CD4-positive, alpha-beta T cell treated with Interleukin-15 for 4 hours (primary cell): ENCODE measurements at places on chromosomes 4 and X.

DNA sequence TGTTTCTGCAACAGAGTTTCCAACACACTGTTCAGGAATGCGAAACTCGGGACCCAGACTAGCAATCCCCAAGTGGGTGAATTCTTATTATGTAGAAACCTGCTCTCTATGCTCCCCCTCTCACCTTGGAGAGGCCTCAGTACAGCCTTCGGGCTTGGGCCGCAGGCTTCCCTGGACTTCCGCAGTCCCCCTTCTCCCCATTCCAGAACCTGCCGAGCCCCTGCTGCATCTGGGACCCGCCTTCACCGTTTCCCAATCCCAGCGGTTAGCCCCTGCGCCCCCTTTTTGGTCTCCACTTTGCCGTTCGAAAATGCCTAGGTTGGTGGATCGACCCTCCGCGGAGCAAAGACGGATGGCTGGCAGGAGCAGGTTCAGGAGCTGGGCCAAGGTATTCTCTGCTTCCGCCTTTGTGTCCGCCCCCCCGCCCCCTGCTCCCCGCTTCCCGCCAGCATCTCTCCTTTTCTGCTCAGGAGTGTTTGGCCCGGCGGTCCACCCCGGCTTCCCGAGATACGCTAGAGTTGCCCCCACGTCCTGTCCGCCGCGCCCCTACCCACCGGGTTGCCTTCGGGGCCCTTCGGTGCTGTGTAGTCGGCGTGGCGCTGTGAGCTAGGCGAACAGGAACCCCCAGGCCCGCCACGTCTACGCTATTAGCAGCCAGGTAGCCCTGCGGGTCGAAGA lies 11.5 kb downstream of the HAND2 start:
- DNase-seq: no peak

DNA sequence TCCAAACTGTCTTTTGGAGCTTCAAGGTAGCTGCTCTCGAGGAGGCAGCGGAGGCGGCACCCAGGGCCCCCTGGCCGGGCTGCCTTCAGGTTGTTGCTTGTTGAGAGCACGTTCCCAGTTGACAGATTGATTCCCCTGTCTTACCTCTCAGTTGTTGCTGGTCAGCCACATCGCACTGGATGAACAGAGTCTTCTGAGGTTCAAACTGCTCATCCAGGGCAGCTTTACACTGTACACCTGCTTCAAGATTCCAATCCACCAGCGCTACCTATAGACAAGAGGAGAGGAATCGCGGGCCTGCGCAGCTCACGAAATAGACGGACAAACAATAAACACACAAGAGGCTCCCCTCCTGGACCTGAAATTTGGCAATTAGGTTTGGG lies 497 bp downstream of the HPGD start:
- DNase-seq: peak; percentile 4

GRCh38 chr4:127641524-127641923 lies 8.8 kb downstream of the INTU start:
- DNase-seq: no peak

- no peak for DNase-seq
Measured at GRCh38 chr4:168863719-168864647, 146.1 kb downstream of the CBR4 start.

DNA sequence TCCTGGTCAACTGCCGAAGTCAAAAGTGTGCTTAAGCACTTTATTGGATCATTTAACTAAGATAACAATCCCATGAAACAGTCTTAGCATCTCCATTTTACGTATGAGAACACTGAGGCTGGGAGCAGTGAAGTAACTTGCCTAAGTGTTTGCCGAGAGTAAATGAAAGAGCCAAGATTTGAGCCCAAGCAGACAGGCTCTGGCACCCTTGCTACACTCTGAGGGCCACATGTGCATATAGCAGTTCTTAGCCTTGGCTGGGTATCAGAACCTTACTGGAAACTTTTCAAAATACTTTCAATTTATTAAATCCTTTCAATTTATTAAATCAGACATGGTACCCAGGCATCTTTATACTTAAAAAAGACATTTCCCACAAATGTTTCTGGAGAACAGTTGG lies 225.9 kb downstream of the NR3C2 start:
- no peak for DNase-seq

- no peak for DNase-seq
Measured at GRCh38 chr4:99468889-99469288, 33.7 kb upstream of the ADH7 start.

DNA sequence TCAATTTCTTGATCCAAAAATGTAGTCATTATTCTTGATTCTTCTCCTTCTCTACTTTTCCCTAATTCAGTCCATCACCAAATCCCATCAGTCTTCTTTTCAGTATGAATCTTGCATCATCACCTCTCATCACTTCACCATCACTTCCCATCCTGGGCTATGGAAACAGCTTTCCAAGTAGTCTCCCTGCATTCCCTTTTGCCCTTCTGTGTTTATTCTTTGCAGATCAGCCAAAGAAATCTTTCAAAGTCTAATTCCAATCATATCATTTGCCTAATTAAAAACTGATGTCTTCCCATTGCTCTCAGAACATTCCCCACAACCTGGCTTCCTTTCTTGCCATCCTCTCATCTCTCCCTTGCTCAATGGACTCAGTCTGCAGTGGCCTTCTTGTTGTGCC lies 201.7 kb upstream of the ADAMTS3 start:
- DNase-seq: no peak

DNA sequence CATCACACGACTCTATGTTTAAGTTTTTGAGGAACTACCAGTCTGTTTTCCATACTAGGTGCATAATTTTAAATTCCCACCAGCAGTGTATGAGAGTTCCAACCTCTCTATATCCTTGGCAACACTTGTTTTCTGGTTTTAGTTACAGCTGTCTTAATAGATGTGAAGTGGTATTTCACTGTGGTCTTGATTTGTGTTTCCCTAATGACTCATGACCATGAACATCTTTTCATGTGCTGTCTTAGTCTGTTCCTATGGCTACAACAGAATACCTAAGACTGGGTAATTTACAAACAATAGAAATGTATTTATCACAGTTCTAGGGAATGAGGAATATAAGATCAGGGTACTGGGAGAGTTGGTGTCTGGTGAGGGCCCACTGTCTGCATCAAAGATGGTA lies 51.5 kb upstream of the GPR78 start:
- DNase-seq: no peak

GRCh38 chr4:153765894-153766293 lies 6.1 kb upstream of the RNF175 start:
- DNase-seq: no peak

- no peak for DNase-seq
Measured at GRCh38 chr4:8443801-8444200, 3.2 kb downstream of the TRMT44 start.

- no peak for DNase-seq
Measured at GRCh38 chrX:70219938-70220764, 14.3 kb upstream of the AWAT1 start.

GRCh38 chr4:167234316-167234881 lies at the start of gene SPOCK3:
SPOCK3 (minus strand) TSS chr4:167234494.
- DNase-seq: no peak

DNA sequence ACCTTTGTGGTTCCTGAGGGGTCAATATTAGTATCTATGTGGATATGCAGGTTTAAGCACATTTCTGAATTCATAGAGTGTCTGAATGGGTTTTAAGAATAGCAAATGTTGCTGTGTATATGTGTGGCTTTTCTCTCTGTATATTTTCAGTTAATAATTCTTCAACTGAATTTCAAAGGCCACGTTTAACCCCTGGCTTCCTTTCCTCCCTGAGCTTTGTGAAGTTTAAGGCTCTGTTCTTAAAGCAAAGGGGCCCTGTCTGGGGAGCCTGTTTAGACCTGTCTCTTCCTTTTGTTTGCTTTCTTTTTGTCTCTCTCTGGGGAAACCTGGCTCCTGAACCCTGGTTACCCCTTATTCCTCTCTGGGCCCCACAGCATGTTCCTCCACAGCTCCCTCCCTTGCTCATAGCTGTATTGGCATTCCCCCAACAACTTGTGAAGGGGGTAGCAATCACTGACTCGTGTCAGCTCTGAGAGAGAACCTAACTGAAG lies 139.1 kb downstream of the COL4A6 start:
- DNase-seq: no peak

GRCh38 chr4:184695178-184695896 lies 38.6 kb downstream of the CENPU start:
- DNase-seq: no peak

GRCh38 chr4:120723105-120723504 lies 199.4 kb downstream of the PRDM5 start:
- DNase-seq: no peak

DNA sequence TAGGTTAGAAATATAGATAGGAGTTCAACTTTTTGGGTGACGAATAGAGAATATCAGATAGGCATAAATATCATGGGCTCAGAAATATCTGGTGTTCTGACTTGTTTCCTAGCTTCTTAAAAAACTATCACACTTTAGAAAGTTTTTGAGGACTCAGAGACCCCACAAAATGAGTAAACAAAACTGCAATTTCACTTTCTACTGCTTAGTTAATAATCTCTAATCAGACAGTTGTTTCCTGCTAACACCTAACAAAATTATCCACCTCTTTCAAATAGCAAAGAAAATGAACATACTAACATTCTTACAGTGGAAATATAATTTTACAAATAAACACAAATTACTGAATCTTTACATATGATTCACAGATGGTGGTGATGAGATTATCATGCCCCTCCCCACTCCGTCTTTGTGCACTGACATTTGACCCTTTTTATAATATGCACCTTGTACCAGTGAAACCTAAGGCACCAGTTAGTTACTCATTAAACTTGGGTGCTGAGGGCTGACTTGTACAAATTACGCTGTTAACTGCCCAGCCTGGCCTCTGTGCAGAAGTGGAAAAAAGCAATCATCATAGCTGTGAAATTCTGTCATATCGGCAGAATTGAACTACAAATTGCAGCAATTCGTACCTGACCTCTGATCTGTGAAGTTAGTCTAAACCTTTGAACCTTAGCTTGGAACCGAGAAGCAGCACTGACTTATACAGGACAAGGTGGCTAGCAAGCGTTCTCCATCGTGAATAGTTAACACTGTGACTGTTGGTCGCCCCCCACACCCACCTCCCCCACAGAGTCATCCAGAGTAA lies 138.7 kb downstream of the CHRNA9 start:
- no peak for DNase-seq

DNA sequence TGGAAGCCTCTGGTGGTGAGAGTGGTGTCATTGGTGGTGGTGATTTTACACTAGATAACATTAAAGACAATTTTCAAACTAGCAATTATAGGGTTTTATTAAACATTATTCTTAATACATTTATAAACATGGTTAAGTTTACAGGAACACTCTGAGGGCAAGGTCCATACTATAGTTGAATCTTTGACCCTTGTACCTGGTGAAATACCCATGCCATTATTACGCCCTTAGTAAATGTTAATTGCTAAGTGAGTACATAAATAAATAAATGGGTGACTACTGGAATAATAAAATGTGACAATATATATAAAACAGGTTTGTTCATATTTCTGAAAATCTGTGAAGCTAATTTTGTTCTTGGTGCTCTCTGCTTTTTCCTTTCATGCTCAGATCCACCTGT lies 13.6 kb upstream of the CLNK start:
- DNase-seq: no peak

DNA sequence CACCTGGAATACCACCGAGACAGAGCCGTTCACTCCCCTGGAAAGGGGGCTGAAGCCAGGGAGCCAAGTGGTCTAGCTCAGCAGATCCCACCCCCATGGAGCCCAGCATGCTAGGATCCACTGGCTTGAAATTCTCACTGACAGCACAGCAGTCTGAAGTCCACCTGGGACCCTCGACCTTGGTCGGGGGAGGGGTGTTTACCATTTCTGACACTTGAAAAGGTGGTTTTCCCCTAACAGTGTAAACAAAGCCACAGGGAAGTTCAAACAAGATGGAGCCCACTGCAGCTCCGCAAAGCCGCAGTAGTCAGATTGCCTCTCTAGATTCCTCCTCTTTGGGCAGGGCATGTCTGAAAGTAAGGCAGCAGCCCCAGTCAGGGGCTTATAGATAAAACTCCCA lies 243.2 kb downstream of the RASL11B start:
- DNase-seq: no peak
